RPMI8226 (cell line): ENCODE measurements at places on chromosomes 4 and X.

- no peak for DNase-seq
These were observed at the start of gene DLG3 for GRCh38 chrX:70444326-70444945. DLG3 (plus strand) TSS chrX:70444835; CDS start chrX:70445202, 367 bp downstream.

GRCh38 chrX:13346646-13347045, 26.8 kb upstream of the ATXN3L start:
- DNase-seq, result no peak

GRCh38 chr4:113666386-113667114, 95.0 kb downstream of the CAMK2D start:
- DNase-seq, result no peak

GRCh38 chr4:110188113-110188512, 10.3 kb downstream of the ELOVL6 start:
- DNase-seq, result no peak

- no peak for DNase-seq
These were observed 1414.0 kb upstream of the AGA start for GRCh38 chr4:178856139-178856800.

DNA sequence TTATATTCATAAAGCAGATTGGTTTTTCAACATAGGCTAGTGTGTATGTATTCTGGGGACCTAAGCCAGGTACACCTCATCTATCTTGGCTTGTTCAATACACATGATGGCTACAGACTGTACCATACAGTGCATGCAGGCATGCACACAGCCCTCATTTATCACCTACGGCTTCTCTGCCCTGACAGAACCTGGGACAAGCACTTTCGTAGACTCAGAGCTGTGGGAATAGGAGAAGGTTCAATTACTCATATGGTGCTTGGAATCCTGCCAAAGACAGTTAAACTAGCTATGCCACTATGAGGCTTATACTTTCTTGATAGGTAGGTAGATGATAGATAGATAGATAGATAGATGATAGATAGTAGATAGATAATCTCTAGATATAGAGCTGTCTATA, 457.2 kb downstream of the GALNTL6 start:
- no peak for DNase-seq

DNA sequence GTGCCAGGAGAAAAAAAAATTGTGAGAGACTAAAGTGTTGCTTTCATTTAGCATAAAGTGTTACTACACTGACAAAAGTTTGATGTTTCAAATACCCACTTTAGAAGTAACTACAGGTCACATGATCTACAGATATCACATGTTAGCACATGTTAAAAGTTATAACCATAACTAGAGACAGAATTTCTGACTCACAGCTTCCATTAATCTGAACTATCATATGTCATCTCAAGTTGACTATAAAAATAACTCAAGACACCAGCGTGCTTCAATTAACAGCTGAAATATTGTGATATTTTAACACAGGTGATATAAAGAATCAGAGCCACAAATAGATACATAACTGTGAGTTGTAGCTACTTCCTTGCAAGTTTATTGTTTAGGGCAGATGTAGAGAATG, 591.5 kb upstream of the PITX2 start:
- DNase-seq, result no peak

GRCh38 chr4:145694929-145695328, 15.0 kb downstream of the C4orf51 start:
- DNase-seq, result no peak

GRCh38 chrX:136146614-136147314, 569 bp upstream of the FHL1 start:
- peak; percentile 13 for DNase-seq

DNA sequence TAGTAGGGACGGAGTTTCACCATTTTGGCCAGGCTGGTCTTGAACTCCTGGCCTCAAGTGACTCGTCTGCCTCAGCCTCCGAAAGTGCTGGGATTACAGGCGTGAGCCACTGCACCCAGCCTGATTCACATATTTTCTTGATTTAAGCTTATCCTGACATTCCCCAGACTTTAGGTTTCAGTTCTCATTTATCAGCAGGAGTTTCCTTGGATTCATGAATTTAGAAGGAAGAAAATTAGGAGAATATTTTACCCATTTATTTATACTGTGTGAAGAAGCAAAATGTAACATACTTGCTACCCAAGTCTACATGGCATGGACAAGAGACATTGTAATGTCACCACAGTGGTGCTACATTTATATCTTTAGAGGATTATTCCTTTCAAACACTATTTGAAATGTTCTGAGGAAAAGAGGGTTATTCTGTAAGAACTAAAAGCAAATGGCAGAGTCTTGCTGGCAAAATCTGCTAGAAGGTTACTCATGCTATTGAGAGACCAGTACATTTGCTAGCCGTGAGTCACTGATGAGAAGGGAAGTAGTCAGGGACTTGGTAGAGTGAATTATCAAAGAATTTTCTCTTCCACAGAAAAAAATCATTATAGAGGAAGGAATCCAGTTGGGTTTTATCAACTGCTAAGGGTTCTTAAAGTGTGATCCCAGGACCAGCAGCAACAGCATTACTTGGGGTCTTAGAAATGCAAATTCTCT, 26.1 kb upstream of the CFAP299 start:
- DNase-seq, result no peak

DNA sequence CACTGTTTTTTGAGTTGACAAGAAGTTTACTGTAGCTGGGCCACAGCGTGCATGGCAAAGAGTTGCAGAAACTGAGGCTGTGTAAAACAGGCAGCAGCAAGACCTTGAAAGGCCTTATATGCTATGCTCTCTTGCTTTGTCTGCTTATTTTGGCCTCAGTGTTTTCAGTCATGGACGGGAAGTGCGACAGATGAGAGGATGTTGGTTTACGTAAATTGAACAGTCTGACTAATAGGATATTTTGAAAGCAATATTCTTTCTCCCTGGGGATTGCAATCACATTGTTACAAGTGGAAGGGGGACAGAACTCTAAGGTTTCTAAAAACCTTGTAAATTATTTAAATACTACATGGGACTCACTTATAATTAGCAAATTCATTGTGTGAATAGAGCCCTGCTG, 32.2 kb upstream of the MAGEA10 start:
- DNase-seq, result no peak

- DNase-seq, result no peak
These were observed 68.8 kb upstream of the HGFAC start for GRCh38 chr4:3372933-3373465.

- no peak for DNase-seq
These were observed 43.0 kb downstream of the BCOR start for GRCh38 chrX:40054793-40055192.

DNA sequence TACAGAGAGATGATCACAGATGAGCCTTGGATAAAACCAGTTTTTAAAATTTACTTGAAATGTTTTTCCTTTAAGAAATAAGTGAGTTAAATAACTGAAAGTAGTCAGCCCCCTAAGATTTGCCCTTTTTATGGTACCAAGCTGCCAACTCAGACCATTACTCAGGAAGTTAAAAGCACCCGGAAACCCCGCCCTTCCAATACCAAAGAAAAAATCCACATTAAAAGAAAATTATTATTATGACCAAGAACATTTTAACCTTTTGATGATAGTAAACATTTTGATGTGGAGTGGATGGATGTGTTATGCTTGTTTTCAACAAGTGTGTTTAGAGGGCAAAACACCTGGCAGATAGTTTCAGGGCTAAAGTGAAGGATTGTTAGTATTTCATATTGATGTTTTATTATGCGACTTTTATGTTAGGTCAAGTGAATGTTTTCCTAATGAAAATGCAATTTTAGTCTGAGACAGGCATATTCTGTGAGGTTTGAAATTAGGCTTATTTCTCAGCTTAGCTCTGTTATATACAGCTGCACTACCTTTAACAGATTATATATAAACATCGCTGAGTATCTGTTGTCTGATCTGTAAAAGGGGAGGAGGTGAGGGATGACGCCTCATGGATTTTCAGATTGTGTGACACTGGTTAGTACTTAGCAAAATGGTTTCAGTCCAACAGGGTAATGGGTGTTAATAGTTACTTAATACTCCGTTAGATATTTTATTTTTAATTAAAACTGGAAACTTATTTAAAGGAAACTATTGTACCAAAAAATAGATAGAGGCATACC, 89.0 kb downstream of the KDM6A start:
- no peak for DNase-seq

- no peak for DNase-seq
These were observed 173.0 kb upstream of the TET2 start for GRCh38 chr4:104973708-104974107.

- no peak for DNase-seq
These were observed 2.1 kb downstream of the HMGB2 start for GRCh38 chr4:173332021-173332487.

DNA sequence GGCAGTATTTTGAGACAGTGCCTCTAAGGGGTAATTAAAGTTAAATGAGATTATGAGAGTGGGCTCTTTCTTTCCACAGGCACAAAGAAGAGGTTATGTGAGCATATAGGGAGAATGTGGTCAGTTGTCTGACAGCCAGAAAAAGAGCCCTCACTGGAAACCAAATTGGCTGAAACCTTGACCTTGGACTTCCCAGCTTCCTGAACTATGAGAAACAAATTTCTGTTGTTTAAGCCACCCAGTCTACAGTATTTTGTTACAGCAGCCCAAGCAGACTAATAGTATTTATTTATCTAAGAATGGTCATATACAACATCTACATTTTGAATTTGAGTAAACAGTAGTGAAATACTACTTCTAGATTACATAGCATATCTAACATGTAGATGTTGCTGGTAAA, 473.8 kb downstream of the IL15 start:
- DNase-seq, result no peak

- DNase-seq, result no peak
These were observed 312.4 kb downstream of the PPARGC1A start for GRCh38 chr4:23577398-23577797.

- no peak for DNase-seq
These were observed 8.7 kb upstream of the ABLIM2 start for GRCh38 chr4:8167291-8167690.

DNA sequence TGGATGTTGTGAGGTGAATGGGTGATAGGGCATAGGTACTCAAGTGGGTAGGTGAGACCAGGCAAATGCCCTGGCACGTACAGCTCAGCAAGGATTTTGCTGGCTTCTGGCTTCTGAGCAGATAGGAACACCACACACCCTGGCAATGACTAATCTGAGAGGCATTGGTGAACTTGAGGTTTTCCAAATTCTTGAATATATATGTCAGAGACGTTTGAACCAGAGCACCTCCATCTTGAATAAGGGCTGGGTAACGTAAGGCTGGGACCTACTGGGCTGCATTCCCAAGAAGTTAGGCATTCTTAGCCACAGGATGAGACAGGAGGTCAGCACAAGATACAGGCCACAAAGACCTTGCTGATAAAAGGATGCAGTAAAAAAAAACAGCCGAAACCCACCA, 204.5 kb downstream of the NLGN4X start:
- no peak for DNase-seq

GRCh38 chr4:1928356-1929239, 57.4 kb downstream of the NSD2 start:
- no peak for DNase-seq

DNA sequence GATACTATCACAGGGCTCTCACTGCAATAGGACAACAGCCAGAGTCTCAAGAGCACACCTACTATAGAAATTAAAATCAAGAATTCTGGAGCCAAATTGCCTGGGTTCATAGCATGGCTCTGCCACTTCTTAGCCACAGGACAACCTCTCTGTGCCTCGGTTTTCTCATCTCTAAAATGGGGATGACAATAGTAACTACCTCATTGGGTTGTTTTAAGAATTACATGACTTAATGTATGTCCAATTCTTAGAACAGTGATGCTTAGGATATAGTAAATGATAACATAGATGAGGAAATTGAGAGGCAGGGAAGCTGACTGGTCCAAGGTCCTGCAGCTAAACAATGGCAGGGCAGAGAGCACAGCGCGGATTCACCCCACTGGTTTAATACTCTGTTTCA, 11.0 kb upstream of the ODAPH start:
- DNase-seq, result no peak

- DNase-seq, result no peak
These were observed 439.4 kb upstream of the CPEB2 start for GRCh38 chr4:14562901-14563300.

GRCh38 chr4:138981930-138982390, 33.6 kb upstream of the NOCT start:
- DNase-seq, result no peak

- no peak for DNase-seq
These were observed 42.1 kb upstream of the KLHL34 start for GRCh38 chrX:21700275-21700674.

GRCh38 chrX:25130619-25131018, 114.9 kb upstream of the ARX start:
- no peak for DNase-seq

DNA sequence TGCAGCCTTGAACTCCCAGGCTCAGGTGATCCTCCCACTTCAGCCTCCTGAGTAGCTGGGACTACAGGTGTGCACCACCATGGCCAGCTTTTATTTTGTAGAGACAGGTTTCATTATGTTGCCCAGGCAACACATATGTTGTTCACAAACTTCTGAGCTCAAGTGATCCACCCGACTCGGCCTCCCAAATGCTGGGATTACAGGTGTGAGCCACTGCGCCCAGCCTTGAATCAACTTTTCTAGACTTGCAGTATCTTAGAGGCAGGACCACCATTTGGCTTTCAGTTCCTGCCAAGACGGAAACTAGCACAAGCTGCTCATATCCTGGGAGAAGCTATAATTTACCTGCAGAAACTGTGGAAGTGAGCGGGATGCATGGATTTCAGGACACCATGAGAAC, 19.9 kb downstream of the NAT8L start:
- no peak for DNase-seq

GRCh38 chr4:98996056-98996764, 689 bp downstream of the METAP1 start:
- peak; percentile 14 for DNase-seq

GRCh38 chrX:134679221-134679620, 20.9 kb upstream of the PLAC1 start:
- no peak for DNase-seq

- no peak for DNase-seq
These were observed 97.4 kb upstream of the MYOZ2 start for GRCh38 chr4:119038116-119038841.

GRCh38 chrX:127025013-127025412, 205.5 kb downstream of the PRR32 start:
- DNase-seq, result no peak
